ENCODE measurements at places on chromosomes 3 and 15.

- no peak for DNase-seq
These were observed 149.3 kb upstream of the SLC2A2 start for GRCh38 chr3:171175741-171176234.

DNA sequence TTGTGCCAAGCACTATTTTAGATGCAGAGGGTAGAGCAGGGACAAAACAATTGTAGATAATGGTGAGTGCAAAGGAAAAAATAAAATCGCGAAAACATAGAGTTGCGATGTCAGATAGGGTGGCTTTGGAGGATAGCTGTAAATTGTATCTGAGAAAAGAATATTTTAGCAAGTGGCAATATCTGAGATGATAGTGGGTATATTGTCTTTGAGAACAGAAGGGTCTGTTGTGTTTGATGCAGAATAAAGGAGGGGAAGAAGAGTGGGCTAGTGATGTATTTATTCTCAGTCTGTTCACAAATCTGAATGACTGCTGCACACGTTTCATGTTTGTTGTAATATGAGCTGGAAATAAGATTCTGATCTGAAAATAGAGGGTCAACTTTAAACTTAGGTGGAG is 396.8 kb downstream of the CADM2 start:
- no peak for DNase-seq

- no peak for DNase-seq
These were observed 8.9 kb downstream of the TNFAIP8L3 start for GRCh38 chr15:51085764-51086163.

GRCh38 chr3:133377396-133377795 is 22.5 kb upstream of the BFSP2 start:
- DNase-seq: peak; percentile 38

GRCh38 chr15:85550283-85550682 is 169.9 kb downstream of the AKAP13 start:
- no peak for DNase-seq

DNA sequence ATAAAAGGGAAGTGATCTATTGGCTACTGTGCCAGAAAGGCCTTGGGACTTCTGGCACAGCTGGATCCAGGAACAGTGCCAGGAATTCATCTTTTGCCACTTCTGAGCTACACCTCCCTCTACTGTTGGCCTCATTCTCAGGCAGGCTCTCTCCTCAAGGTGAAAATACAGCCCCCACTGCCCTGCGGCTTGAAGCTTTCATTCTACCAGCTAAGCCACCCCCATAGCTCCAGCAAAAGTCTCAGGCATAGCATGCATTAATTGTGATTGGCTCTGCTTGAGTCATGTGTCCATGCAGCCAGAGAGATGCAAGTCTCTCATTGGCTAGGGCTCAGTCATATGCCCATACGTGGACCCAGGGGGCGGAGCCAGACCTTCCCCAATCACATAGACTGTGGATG is 142.4 kb downstream of the TPRA1 start:
- peak; percentile 63 for DNase-seq

- DNase-seq: peak; percentile 26
These were observed 59.4 kb downstream of the SLC6A6 start for GRCh38 chr3:14461748-14462324.

DNA sequence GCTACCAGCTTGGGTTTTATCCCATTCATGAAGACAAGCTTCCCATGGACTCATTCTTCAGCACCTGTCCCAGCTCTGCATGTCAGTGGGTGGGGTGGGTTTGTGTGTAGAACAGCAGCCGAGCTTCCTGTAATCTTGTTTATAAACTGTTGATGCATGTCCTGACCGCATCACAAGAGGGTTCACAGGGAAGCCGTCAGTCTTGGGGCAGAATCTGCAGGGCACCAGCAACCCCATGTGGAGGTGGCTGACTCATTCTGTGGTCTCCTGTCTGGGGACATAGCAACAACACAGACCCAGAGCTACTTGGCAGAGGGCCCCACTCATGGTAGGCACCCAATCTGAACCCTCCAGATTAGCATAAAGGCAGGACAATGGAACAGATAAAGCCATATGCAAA is 35.6 kb downstream of the DAPK2 start:
- no peak for DNase-seq

GRCh38 chr3:182216311-182216970 is 504.7 kb downstream of the SOX2 start:
- no peak for DNase-seq

DNA sequence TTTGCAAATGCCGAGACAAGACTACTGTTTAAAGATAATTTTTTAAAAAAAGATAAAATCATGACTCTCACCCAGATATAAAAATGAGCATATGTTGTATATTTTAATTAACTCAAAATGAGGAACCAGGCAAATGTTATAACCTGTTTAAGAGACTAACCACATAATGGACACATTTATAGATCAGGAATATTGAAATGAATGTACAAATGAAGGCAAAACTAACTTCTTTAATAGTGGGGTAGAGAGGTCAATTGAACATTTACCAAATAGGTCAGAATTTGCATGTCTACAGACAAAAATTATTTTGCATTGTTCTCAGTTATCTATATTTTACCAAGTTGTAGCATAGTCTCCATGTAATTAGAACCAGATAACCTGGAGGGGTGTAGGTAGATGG is 134.3 kb upstream of the PFN2 start:
- DNase-seq: no peak

- no peak for DNase-seq
These were observed 38.2 kb upstream of the FAM3D start for GRCh38 chr3:58704745-58705144.

GRCh38 chr3:170811515-170811914 is 58.5 kb downstream of the RPL22L1 start:
- no peak for DNase-seq

DNA sequence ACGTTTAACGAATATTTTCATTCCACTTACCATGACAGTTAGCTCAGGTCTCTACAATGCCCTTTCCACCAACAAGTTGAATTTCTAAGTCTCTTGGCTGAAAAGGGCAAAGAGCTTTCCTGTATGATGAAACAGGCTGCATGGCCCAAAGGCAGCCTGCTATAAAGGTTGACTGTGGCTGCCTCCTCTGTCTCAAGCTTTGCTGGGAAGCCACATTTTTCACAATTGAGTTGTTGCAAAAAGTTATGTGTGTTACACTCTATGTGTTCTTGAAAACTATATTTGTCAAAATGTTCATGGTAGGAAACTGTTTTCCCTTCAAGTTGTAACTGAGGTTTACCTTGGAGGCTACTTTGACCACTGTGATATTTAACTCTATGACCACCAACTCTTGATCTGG is 49.5 kb downstream of the DZIP1L start:
- no peak for DNase-seq

DNA sequence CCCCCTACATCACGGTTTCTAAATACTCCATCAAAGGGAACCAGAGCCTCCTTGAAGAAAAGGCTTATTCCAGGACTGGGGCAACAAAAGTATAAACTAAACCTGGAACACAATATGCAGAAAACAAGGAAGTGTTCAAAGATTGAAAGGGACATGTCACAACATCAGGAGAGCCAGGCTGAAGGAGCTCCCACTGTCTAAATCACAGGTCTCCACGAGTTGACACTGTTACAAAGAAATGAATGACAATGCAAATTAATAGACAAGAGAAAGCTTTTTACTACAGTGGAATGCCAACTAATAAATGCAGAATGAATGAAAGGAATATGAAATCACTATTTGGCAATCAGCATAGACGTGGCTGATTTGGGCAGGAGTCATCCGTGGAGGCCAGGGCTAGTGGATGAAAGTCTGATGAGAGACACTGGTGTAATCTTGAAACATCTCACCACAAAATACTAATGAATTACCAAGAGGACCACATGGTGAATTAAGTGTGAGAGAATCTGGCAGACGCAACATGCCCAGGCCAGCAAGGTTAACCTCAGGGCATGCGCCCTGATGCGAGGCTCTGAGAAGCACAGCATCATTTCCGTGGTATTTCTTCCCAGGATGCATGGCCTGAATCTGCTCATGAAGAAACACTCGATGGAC is 123.8 kb upstream of the TJP1 start:
- DNase-seq: no peak

- DNase-seq: no peak
These were observed 18.2 kb downstream of the OR5K4 start for GRCh38 chr3:98371853-98372252.

GRCh38 chr3:27553886-27554540 is 69.8 kb upstream of the SLC4A7 start:
- DNase-seq: no peak

DNA sequence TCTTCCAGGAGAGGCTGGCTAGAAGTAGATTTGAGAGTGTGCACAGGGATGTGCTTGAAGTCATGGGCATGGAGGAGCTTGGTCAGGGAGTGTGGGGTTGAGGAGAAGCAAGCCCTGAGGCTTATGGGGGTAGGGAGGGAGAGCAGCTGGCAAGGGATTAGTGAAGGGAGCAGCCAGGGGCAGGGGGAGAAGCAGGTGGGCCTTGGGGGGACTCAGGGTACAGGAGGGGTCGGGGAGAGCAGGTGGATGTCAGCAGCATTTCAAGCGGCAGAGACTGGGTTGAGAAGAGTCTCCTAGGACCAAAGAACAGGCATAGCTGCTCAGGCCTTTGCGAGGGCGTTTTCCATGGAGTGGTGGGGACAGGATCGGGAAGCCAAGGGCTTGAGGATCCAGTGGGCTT is 3.4 kb upstream of the LMAN1L start:
- no peak for DNase-seq

- DNase-seq: no peak
These were observed 6.5 kb downstream of the ALG3 start for GRCh38 chr3:184242297-184242685.

GRCh38 chr3:123409443-123410148 is 39.3 kb downstream of the ADCY5 start:
- DNase-seq: peak; percentile 14

DNA sequence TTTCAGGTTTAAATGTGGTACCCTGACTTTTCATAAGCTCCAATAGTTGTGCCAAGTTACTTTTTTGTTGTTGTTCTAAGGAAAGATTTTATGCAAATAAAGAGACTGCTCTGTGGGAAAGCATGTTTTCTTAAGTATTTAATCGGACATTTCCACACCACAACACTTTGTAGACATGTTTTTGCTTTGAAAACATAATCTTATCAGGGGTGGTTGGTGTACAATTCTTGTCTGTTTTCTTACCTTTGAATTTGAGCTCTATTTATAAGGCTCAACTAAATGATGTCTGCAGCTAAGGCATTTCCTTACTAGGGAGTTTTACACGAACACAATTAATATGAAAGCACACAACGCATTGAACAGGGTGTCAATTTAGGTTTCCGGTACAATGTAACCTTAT is 81.5 kb upstream of the CDIN1 start:
- DNase-seq: no peak

DNA sequence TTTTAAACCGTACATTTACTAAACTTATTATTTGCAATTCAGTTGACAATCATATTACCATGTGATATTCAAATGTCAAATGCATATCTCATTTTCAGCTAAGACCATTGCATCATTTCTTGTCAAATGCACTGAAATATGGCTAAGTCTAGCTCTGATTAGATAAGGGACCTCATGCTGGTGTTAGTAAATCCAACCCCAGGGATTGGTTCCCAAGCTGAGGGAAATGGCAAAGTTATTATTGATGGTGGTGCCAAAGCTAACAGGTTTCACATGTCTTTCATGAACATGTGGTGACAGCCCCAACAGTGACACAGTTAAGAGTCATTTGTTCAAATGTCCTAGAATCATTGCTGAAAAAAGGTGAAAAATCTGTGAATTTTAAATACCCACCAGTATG is 641.1 kb downstream of the MECOM start:
- no peak for DNase-seq

DNA sequence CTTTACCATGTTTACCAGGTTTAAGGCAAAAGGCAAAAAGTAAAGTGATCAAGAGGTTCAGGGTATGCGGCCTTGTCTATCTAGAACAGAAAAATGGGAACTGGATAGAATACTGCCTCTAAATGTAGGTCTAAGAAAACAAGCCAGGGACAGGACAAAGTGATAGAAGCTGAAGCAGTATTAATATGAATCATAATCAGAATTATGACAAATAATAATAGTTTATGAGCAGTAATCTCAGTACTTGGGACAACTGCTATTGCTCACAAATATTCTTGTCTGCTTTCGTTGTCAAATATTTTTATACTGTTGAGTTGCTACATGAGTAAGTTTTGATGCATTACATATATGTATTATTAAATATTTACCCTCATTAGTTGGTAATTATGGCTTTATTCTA is 356.9 kb upstream of the RBMS3 start:
- no peak for DNase-seq

DNA sequence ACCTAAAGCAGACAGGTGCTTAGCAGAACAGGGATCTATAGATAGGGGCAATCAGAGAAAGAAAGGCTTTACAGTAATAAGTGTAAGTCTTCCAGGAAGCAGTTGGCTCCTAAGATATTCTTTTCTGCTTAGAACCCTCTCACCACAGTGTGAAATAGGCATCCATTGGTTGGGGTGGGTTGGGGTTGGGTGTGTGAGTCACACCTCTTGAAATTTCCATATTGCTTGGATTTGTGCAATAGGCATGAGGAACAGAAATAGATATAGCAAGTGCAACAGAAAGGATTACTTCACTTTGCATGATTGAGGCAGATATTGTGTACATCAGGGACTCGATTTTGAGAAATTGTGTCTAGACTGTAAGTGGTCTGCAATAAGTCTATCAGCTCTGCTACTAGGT is 200.1 kb upstream of the GAP43 start:
- DNase-seq: no peak

- DNase-seq: no peak
These were observed 270.2 kb upstream of the GBE1 start for GRCh38 chr3:82031596-82031995.

GRCh38 chr3:15221574-15222217 is 15.7 kb downstream of the CAPN7 start:
- no peak for DNase-seq

DNA sequence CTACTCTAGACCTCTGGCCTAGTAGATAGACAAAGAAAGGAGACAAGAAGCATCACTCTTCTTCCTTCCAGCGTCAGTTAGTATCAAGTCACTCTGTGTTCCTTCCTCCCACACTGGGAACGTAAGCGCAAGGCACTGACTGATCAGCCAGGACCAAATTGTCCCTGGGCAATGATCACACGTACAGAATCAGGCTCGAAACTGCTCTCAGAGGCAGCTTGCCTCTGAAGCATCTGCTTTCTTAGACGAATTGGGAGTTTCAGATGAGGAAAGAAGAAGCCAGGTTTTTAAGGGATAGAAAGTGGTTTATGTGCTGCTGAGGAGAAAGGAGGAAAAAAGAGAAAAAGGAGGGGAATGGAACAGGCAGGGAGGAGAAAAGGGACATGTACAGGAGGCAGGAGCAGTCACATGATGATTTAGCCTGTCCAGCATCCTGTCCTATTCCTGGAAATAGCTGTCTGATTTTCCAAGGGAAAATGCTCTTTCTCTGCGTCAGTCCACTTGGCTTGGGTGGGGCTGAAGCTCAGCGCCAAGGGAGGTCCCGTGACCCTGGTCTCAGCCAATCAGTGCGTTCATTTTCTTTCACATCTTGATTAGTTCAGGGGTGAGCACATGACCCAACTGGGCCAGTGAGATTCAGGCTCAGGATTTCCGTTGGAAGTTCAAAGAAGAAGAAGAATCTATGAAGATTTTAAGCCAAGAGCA is 102.0 kb upstream of the PRICKLE2 start:
- DNase-seq: no peak

- DNase-seq: no peak
These were observed 124.3 kb downstream of the ABI3BP start for GRCh38 chr3:100868894-100869293.

- DNase-seq: no peak
These were observed 146.6 kb upstream of the TPM1 start for GRCh38 chr15:62895905-62896316.

Measured in NCI-H1105 treated with DMSO at 0.1 percent for 48 hours (cell line).